Mesendoderm (in vitro differentiated cells): ENCODE measurements at places on chromosomes 12 and 14.

DNA sequence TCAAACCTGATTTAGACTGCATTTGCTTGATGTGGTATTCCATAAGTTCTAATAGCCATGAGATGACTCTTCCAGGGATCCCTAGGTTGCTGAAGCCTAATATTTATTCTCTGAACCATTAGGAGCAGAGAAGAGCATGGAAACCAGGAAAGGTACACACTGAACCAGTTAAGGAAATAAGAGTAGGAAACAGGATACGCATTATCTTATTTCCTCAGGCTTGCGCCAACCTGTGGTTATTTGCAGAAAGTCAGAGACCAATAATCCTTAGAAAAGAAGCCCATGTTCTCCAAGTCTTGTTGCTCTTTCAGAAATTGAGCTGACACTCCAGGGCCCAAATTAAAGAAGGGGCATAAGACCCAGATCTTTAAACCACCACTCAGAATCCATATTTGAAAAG lies 41.8 kb upstream of the SMUG1 start:
- no peak for DNase-seq

- no peak for DNase-seq
Measured at GRCh38 chr12:18146363-18146762, 56.4 kb upstream of the RERGL start.

DNA sequence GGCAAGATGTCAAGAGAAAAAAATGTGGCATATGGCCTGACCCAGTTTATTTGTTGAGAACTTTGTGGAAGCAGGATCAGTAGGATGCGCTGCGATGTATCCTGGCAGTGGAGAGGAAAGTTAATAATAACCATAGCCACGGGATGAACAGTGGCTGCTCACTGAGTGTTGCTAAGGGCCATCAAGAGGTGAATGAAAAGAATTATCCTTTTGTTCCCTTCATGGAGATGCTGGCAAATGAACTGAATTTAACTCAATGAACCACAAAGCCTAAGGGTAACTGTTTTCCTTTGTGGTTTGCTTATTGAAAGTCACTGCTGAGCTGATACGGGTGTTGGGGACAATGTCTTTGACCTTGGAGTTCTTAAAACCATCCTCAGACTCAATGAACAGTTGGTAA lies 476.5 kb downstream of the APAF1 start:
- DNase-seq = no peak

- DNase-seq = no peak
Measured at GRCh38 chr12:87596636-87597035, 432.6 kb downstream of the C12orf50 start.

GRCh38 chr12:113970211-113970610 lies 4.1 kb upstream of the RBM19 start:
- no peak for DNase-seq

DNA sequence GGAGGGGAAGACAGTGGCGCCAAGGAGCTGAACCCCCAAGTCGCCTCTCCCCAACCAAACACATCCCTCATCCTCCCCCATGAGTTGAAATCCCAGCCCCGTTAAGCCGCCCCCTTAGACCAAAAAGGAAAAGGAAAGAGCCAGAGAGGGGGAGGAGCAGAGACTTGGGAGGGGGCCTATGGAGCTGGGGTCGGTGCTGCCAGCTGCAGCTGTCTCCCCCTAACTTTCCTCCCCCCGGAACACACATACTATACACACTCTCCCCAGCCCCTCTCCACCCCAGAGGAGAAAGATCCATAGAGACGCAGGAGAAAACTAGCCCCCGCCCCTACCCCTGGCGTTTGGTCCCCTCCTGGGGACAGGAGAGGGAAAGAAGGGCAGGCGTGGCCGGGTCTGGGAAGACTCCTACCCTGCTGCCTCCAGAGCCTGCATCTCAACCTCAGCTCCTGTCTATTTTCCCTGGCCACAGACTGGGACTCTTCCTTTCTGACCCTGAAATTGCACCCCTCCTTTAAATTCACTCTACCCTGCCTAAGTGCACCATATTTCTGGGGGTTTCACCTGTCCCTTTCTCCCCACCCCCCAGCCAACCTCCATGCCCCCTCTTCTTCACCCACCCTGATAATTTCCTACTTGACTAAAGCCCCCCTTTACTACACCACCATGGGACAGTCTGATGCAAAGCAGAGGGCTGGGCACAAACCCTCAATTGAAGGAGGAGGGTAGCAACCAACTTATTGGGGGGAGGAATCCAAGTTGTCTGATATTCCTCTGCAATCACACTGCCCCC lies 1.7 kb upstream of the HOXC9 start:
- no peak for DNase-seq

DNA sequence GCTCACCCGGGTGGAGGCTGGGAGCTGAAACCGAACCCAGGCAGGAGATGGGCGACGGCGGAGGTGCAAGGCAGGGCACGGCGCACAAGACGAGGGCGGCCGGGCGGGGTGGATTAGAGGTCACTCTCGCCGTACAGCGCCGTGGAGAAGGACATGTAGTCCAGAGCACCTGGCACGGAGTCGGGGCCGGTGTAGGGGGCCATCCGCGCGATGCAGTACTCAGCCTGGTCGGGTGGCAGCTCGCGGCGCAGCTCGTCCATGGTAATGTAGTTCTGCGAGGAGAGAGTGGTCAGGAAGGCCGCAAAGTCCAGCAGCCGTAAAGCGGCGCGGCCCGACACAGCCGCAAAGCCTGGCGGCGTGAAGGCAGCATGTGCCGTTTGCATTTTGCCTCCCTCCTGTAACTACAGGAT lies 81.9 kb upstream of the ZFP36L1 start:
- DNase-seq = no peak

DNA sequence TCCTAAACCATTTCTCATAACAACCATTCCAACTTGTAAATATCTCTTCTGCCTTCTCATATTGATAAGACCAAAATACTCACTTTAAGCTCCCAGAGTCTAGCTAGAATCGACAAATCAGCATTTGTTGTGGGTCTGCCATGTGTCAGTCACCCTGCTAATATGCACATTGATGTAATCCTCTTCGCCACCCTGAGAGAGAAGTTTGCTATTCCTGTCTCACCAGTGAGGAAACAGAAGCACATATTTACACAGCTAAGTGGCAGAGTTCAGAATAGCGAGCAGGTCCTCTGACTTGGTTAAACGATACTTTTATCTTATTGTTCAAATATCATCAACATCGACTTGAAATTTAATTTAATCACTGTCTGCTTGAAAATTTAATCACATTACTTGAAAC lies 142.1 kb downstream of the ANO4 start:
- DNase-seq = no peak

- no peak for DNase-seq
Measured at GRCh38 chr14:42378880-42379279, 772.2 kb downstream of the LRFN5 start.

DNA sequence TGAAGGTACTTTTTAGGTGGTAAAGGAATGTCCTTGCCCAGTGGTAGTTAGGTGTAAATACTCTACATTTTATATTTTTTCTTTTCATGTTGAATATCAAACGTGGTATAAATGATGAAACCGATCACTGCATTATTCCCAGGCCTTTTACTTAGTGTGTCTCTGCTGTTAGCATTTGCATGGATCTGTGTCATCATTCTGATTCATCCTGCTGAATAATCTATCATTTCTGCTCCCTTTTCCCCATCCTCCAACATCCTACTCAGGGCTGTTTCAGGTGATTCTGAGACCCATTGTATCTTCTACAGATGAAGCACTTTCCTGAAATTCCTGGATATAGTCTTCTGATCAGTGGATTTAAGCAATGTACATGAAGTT lies 61.0 kb upstream of the PTHLH start:
- no peak for DNase-seq

- DNase-seq = peak; percentile 40
Measured at GRCh38 chr12:95857156-95857555, 1.6 kb upstream of the SNRPF start.

GRCh38 chr14:97446087-97446486 lies 648.9 kb downstream of the VRK1 start:
- DNase-seq = peak; percentile 21

GRCh38 chr12:63098851-63099250 lies 52.1 kb downstream of the AVPR1A start:
- DNase-seq = peak; percentile 47

DNA sequence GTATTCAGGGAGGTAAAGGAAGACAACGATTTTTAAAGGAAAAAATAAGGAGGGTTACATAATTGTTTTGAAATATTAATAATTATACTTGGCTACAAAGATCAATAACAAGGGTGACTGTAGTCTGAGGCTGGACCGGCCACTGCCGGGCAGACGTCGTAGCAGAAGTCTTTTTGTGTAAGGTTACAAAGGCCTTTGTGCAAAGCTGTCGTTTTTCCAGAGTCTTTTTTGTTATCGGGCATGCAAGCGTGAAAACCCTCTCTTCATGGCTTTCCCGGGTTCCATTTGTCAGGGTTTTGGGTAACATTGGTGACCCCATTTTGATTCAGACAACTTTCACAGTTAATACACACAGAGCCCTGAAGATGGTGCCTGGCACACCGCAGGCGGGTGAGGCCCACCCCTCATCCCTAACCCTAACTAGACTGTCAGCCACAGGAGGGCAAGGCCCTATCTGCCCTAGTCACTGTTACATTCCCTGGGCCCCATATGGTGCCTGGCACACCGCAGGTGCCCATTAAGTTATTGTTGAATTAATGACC lies 31.3 kb downstream of the RILPL1 start:
- DNase-seq = no peak

GRCh38 chr14:93712079-93712837 lies 76.0 kb downstream of the PRIMA1 start:
- no peak for DNase-seq

GRCh38 chr14:54451961-54452360 lies 10.8 kb upstream of the CNIH1 start:
- no peak for DNase-seq

DNA sequence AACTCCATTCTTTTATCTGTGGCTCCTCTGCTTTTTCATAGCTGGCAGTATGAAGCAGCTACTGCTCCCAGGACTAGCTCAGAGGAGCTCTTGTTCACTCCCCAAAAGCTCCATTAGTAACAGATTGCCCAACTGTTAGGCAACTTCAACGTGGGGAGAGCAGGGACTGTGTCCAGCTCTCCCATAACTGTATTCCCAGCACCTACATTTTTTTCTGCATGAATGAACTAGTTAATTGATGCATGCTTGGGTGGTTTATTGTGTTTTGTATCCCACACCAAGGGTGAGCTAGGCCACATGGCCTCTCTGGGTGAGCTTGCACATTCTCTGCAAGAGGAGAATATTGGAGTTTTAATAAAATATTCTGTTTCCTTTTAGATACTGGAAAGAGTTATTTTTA lies 15.2 kb downstream of the STON2 start:
- no peak for DNase-seq
